ENCODE measurements at places on chromosomes 16 and 17.

DNA sequence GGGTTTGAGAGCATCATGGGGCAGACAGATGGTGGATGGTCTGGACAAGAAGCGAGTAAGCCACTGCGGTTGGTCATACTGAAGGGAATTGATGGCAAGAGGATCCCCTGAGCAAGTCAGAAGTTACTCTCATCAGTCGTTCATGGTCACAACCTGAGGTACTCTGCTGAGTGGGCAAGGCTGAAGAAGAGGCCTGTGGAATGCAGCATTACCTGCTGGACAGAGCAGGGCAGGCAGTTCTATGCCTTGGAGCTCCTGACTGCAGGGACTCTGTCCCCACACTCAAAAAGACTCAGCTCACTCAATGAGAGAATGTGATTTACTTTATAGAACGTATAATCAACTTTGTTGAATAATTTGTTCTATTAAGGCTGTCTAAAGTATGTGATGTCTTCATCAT, 28.3 kb downstream of the ALDH3A2 start:
- no peak for DNase-seq

- no peak for DNase-seq
Observed at GRCh38 chr17:9020096-9020823, 1.1 kb upstream of the NTN1 start.

GRCh38 chr17:72118335-72119076, 2.3 kb upstream of the SOX9 start:
- DNase-seq, result peak; percentile 88

DNA sequence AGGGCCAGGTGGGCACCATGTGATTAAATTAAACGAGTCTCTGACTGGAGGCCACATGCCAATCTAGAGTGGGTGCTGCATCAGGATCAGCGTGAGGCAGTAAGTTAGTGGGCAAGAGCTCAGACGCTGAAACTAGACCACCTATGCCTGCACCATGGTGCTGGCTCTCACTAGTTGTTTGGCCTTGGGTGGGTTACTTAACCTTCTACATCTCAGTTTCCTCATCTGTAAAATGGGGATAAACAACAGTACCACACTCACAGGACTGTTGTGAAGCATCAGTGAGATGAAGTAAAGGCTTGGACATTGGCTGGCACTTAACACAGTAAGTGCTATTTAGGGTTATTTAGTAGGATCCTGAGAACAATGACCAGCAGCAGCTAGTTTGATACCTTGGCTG, 5.9 kb downstream of the NDUFAB1 start:
- DNase-seq, result no peak

DNA sequence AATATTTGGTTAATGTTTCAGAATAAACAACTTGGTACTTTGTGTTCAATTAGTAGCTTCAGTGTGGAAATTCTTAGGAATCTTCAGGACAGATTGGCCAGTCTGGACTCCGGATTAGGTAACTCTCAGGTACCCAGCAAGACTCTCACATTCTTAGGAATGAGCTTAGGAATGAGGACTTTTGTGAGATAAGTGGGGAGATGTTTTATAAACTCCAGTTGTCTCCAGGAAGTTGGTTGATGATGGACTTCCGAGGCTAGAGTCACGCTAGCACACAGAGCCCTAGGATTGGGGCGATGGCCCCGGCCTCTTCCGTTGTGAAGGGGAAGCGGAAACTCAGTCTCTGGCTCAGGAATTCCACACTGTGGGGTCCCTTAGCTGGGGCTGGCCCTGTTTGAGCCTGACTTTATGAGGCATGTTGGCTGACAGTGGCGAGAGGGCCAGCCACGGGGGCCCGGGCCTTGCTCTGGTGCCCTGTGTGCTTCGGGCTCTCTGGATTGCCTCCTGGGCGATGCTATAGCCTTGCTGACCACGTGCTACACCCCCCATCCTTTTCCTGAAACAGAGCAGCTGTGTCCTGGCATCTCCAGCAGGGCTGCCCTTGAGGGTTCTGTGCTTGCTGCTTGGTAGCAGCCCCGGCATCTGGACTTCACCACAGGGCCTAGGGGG, 32.4 kb downstream of the RAB11FIP3 start:
- peak; percentile 46 for DNase-seq

DNA sequence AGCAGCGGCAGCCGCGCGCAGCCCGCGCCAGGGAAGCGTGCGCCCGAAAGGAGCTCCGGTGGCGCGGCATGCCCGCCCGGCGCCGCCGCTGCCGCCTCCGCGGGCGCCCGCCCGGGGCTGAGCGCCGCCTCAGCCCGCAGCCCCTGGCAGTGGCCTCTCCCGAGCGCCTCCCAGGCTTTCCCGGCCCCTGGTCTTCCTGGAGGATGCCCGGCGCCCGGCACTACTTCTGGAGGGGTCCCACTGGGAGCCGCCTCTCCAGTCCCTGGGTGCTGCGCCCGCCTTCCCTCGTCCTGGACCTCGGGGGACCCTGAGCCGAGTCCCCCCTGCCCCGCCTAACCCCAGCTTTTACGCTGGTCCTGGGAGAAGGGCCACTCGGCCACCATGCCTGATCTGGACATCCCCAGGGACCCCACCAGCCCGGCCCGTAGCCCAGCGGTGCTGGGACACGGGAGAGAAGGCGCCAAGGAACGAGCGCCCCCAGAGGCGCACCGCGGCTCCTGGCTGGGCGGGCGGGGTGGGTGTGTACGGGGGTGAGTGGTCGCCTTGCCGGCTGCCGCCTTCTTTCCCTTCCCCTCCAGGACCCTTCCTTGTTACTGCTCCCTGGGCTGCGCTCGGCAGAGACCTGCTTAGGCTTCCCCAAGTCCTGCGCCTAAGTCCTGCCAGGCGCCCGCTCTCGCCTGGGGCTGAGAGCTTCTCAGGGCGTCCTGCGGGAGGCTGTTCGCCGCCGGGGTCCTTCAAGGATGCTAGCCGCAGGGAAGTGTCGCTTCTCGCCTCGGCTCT, 704 bp downstream of the ASIC2 start:
- DNase-seq, result peak; percentile 50

DNA sequence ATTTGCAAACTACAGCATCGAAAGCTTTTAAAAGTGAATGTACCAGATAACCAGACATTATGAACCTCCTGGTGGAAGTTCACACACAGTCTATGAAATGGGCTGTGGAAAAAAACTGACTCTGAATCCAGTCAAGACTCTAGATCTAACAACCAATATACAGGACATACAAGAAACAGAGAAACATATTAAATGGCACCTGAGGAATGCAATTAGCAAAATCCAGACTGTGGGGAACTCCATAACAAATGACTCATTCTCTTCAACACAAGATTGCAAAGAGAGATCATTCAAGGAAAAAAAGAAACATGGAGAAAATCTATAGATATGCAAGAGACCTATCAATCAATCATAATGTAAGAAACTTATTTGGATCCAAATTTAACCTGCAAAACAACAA, 119.0 kb downstream of the MYO1D start:
- DNase-seq, result no peak

DNA sequence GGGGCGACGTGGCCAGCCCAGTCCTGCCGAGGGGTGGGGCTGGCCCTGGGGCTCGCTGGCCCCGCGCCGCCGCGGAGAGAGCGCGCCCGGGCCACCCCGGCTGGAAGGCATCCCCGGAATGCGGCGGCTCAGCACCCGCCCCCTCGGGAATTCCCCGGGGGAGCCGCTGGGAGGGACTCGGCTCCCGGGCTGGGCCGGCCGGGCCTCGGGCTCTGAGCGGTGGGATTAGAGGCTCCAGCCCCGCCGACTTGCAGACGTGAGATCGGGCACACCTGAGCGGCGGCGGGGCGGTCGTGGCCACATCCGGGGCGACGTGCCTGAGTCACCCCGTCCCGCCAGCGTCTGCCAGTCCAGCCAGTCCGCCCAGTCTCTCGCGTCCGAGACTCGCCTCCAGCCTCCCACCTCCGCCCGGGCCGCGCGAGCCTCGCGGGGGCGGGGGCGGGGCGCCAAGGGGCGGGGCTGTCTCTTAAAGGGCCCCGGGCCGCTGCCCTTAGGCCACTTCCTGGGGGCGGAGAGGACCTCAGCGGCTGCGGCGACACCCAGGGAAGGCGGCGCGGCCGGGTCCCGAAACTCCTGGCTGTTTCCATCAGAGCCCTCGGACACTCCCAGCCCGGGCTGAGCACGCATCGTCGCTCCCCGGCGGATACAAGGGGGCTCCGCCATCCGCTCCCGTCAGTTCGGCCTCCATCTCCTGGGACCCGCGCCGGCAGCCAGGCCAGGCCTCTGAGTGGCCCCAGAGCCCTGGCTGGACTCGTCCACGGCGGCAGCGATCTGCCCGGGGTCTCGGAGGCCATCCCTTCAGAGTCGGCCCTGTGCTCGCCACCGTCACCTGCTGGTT, at the start of gene KCTD11:
KCTD11 (plus strand) TSS at position 498 of the 838 bp plus-strand sequence.
- DNase-seq, result peak; percentile 95

- no peak for DNase-seq
Observed at GRCh38 chr17:7326186-7326585, 2.9 kb downstream of the NEURL4 start.

- DNase-seq, result peak; percentile 63
Observed at GRCh38 chr17:12522743-12523183, 142.9 kb upstream of the MYOCD start.

- peak; percentile 9 for DNase-seq
Observed at GRCh38 chr17:18961634-18962493, 9.9 kb downstream of the SLC5A10 start.

- DNase-seq, result peak; percentile 53
Observed at GRCh38 chr17:17495536-17496188, 533 bp downstream of the RASD1 start.

- DNase-seq, result peak; percentile 96
Observed at GRCh38 chr16:25106567-25107465, 4.7 kb upstream of the LCMT1 start.

DNA sequence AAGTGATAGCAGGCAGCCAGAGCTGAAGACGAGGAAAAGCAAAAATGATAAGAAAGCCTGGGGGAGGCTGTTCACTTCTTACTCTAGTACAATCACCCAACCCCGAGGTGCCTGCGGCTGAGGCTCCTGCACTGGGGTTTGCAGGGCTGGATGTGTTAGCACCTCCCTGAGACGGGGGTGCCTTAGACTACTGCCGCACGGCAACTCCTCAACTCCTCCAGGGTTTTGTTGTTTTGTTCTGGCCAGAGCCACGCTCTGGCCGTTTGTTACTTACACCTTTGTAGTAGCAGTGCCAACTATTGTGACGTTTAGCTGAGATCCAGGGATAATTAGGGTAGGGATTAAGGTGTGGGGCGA, 51.5 kb downstream of the LDHD start:
- no peak for DNase-seq

GRCh38 chr17:4386406-4386805, 19.9 kb upstream of the UBE2G1 start:
- no peak for DNase-seq

Measured in hepatocyte (in vitro differentiated cells).